ENCODE measurements at places on chromosomes 2 and 18.

GRCh38 chr2:11703700-11704099 is 33.7 kb upstream of the NTSR2 start:
- DNase-seq: no peak

- peak; percentile 42 for DNase-seq
Observed at GRCh38 chr2:64404002-64404731, 49.8 kb upstream of the LGALSL start.

- no peak for DNase-seq
Observed at GRCh38 chr2:149739171-149739882, 151.8 kb upstream of the MMADHC start.

DNA sequence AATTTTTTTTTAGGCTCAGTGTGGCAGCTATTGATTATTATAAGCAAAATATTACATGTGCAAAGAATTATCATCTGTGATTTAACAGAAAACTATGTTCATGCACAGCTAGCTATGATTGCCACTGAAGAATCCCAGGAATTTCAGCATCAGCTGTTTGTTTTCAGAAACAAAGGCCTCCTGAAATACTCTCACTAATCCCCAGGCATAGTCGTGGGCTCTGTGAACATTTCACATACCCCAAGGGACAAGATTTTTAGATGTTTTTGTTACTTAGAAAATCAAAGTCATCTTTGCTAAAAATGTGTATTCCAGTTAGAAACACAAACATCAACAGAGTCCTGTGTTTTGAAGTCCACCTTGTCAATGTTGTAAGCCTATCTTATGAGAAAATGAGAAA is 156.1 kb downstream of the MYO1B start:
- peak; percentile 73 for DNase-seq

GRCh38 chr2:10382354-10383061 is 65.6 kb downstream of the ODC1 start:
- DNase-seq: no peak

GRCh38 chr2:98924038-98924830 is 11.8 kb downstream of the CRACDL start:
- no peak for DNase-seq

GRCh38 chr2:164911832-164912231 is 43.5 kb downstream of the SLC38A11 start:
- DNase-seq: no peak

- DNase-seq: no peak
Observed at GRCh38 chr2:241052677-241053360, 49.3 kb downstream of the MTERF4 start.

GRCh38 chr2:147068071-147068470 is 776.8 kb upstream of the ACVR2A start:
- no peak for DNase-seq

DNA sequence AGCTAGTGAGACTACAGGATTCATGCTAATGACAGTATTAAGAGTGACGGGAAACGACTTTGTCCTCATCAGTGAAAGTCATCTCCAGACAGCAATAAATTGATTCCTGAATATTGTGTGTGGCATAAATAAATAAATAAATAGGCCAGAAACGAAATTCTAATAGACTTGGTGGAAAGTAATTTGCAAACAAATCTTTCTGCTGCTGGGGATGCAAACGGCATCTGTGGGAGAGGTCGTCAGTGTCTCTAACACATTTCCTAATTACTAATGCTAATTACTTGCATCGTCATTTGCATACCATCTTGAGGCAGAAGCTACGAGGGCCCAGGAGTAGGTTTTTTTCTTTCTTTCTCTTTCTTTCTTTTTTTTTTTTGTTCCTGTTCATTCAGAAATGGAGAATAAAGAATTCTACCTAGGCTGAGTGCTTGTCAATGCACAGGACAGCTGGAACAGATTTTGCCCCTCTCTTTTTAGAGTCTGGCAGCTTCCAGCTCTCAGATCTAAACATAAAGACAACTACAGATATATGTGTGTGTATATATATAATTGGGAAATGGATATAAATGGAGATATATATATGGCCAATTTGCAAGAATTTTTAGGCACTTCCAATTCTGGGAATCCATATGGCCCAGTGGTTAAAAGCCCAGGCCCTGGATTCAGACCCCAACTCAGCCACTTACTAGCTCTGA is 75.1 kb downstream of the SPP2 start:
- DNase-seq: no peak

DNA sequence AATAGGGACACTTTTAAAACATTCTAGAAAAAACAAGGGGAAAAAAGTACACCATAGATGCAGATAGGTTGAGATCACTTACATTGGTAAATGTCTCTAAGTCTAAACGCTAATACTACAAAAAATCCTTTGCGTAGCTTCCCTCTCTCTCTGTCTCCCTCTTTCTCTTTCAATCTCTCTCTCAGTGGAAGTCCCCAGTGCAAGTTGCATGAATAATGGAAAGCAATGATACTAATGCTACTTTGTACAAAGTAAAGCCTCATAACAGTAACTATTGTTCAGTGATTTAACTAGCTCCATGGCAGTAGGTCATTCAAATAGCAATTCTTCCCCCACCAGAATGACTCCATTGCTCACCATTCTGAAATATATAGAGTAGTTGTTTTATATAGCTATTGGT is 12.8 kb downstream of the MEIS1 start:
- DNase-seq: no peak

- no peak for DNase-seq
Observed at GRCh38 chr2:233810385-233810784, 32.3 kb downstream of the MROH2A start.

DNA sequence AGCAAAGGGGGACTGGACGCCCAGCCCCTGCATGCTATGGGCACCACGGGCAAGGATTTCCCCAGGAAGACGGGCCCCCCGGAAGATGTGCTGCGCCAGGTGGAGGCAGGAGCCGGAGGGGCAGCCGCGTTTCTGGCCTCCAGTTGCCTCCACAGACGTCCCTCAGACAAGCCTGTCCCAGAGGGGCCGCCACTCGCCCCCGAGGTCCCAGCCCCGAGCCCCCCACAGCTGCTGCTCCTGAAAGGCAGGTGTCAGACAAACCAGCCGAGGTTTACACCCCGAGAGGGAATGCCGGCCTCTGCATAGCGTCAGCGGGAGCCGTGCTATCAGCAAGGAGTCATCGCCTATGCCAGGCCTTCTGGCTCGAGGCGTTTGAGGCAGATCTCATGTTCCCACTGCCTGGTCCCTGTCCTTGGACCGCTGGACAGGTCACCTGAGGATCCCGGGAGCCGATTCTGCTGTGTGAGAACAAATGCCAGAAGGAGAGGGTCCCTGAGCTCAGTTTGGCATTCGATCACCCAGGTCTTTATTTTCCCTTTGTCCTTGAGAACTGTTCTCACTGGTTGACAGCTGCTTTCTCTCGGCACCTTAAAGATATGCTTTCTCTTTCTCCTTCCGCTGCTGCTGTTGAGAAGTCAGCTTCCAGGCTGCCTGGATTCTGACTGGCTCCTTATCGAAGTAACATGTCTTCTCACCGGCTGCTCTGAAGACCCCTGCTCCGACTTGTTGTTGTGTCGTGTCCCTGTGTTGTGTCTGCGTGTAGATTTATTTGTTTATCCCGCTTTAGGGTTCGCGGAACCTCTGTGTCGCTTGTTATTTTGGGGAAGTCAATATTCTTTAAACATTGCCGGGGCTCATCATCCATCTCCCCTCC is 20.6 kb downstream of the CROCC2 start:
- DNase-seq: no peak

- no peak for DNase-seq
Observed at GRCh38 chr2:50782543-50782942, 249.4 kb downstream of the NRXN1 start.

- DNase-seq: no peak
Observed at GRCh38 chr2:237276716-237277490, 137.1 kb downstream of the COL6A3 start.

DNA sequence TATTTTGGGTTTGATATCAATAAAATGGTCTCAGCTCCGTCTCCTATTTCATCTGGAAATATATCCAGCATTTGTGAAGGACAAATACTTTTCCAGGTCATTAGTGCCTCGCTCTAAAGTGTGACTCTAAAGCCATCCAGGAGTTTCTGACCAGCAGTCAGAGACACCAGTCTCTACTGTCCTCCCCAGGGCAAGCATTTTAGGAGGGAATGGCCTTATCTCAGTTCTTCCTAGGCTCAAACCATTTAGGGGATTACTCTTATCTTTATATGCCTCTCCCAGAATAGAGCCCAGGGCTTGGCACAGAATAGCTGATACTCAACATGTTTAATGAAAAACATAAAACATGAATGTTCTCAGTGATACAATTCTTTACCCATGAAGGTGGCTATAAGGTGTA is 187.6 kb downstream of the NAPG start:
- DNase-seq: no peak

- no peak for DNase-seq
Observed at GRCh38 chr2:86617153-86617552, 6.5 kb downstream of the RNF103 start.

DNA sequence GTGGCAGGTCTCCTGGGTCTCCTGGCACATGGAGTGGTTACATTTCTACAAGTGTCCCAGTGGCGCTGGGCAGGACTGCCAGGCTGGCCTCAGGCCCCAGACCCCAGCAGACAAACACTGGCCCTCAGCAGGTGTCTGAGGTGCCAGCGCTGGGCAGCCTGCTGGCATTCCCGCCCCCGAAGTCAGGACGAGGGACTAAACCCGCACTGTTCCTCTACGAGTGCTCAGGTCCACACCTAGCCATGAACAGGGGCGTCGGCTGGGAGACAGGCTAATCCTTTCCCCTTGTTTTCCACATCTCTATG is 12.8 kb downstream of the SNED1 start:
- DNase-seq: no peak

DNA sequence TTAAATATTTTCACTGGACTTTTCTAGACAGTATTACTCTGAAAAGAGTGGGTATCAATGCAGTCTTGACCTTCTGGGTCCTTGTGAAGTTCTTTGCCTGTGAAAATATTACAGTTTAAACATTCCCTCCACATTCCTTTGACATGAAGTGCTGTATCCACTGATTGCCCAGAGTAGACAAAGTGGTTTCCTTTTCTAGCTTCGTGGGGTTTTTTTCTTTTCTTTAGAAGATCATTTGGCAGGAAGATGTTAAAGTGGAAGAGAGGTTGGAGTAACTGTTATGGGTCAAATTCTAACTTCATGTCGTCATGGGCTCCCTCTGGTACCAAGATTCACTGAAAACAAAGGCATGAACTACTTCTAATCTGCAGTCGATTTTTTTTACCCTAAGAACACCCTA is 496.9 kb downstream of the EPHA4 start:
- DNase-seq: peak; percentile 42

DNA sequence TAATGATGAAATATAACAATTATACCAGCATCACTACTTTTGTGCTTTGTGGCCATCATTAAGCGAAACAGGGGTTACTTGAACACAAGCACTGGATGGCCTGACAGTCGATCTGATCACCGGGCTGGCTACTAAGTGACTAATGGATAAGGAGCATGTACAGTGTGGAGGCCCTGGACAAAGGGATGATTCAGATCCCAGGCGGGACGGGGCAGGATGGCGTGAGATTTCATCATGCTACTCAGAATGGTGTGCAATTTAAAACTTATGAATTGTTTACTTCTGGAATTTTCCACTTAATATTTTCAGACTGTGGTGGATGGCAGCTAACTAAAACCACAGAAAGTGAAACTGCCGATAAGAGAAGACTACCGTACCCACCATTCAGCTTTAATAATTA is 7.0 kb upstream of the CLIP4 start:
- DNase-seq: peak; percentile 53

DNA sequence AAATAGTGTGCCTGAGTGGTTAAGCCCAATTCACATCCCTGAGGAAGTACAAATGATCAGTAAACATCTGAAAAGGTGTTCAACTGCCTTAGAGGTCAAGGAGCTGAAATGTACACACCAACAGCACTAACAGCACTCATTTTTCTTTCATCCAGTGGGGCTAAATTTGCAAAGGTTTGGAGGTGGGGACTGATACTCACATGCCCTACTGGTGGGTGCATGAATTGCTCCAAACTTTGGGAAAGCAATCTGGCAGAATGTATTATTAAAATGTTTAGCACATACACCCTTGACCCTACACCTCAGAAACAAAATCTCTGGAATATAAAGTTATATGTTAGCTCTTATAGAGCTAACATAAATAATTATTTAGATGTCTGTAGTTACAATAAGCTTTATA is 19.0 kb upstream of the FAM178B start:
- DNase-seq: no peak

DNA sequence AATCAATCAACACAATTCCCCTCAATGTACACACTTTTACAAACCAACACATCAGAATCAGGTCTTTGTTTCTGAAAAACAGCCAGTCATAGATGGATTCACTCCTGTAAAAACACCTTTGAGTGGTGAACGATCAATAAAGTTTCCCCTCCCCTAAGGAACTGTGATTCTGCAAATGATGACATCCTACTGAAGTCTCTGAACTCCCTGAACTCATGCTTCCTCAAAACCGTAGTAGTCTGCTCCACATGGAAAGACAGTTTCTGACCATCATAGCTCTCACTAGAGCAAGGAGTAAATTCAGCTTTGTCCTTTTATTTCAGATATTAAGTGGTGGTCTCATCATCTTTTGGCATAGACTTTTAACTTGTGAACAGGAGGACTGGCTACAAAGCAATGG is 43.5 kb upstream of the ACTR3 start:
- DNase-seq: no peak

GRCh38 chr18:24315170-24315569 is 82.5 kb downstream of the OSBPL1A start:
- DNase-seq: no peak

- DNase-seq: no peak
Observed at GRCh38 chr2:172427990-172428831, 825 bp downstream of the ITGA6 start.

DNA sequence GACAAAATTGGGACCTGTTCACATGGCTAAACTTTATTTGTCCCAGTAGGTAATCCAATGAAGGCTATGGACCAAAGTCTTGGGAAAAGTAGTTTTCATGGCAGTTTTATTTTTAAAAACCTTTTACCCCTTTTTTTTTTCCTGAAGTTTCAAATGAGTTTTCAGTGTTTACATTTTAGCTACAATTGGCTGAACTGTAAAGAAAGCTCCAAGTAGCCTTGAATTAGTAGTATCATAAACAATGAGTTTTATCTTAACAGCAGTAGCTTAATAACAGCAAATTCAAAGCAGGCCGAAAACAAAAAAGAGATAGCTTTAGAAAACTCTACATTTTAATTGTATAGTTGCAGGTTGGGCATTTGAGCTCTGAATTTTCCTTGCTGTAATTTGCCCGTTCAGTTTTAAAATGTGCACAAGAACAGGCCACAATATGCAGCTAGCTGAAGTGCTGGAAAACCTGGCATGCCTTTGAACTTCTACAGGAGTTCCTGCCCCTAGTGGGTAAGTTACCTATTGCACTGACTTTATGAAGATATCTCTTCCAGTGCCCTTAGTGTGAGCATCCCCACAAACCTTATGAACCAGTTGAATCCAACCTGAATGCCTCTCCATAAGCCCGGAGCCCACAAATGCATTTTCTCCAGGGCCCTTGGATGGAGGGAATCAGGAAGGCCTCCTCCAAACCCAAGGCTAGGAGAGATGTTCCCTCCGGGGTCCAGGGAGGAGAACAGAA is 106.7 kb downstream of the XRCC5 start:
- DNase-seq: no peak

DNA sequence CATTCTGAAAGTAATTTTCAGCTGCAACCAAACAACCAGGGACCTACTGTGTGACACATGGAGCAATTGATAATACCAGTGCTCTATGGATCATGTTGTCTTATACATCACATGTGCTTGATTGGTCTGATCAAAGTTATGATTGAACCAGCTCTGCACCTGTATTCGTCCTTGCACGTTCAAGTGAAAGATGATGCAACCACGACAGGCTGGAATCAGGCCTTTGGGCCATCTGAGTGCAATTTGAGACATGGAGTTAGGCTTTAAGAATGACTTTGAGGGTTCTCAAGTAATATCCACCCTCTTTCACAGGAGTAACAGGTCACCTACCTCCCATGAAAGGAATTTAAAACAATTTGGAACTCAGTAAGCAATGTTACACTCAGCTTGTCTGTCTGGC is 165.2 kb downstream of the SLC8A1 start:
- no peak for DNase-seq
